SK-N-SH (cell line): ENCODE measurements at places on chromosomes 1 and 21. TPM values are rescaled to one million over a fixed set of nuclear protein-coding genes. Genes with fewer than 3 reads are reported as not detected.

Gene LIPI
- not detected in 2 replicates for polyA plus RNA-seq

Gene IQGAP3
- 14.4 and 15.6 TPM in 2 replicates for polyA plus RNA-seq

Gene WNT3A
- polyA plus RNA-seq: not detected in 2 replicates

Gene CLCA4
- polyA plus RNA-seq: not detected in 2 replicates

Gene TFF3
- not detected in 2 replicates for polyA plus RNA-seq

- H3K27me3 ChIP-seq: no peaks in the 10 kb centered on the region
- no peak overlapping the region for H3K4me3 ChIP-seq
- H3K4me1 ChIP-seq: no peaks in the 10 kb centered on the region
- DNase-seq: no peak
- H3K36me3 ChIP-seq: no peaks in the 10 kb centered on the region; the same call in 1 of the 2 replicates
Observed at GRCh38 chr1:48402599-48402998, 69.4 kb downstream of the SPATA6 start.

- H3K27me3 ChIP-seq: no peaks in the 10 kb centered on the region
- H3K27ac ChIP-seq: no peak overlapping the region
- DNase-seq: no peak
- no peak overlapping the region for H3K4me3 ChIP-seq
Observed at GRCh38 chr1:69794831-69795230, 227.1 kb downstream of the LRRC7 start.

- no peak for DNase-seq
- H3K27me3 ChIP-seq: no peaks in the 10 kb centered on the region
- H3K4me3 ChIP-seq: no peak overlapping the region
Observed at GRCh38 chr1:36232212-36233095, 8.2 kb downstream of the THRAP3 start.

DNA sequence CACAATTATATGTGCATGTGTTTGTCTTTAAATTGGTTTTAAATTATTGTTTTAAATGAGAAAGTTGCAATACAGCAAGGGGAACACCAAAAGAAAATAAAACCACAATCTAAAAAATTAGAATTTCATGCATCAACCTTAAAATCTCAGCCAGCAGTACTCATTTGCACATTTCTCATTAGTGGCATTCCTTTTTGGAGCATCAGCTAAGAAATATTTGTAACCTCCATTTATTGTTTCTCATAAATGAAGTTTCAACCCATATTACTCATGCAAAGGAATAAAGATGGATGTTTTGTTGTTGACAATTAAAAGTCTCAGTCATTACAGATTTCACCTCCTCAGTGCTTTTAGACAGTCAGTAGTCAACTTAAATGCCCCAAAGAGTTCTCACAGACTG, 160.1 kb downstream of the TBX15 start:
- no peaks in the 10 kb centered on the region for H3K27me3 ChIP-seq
- no peaks in the 10 kb centered on the region for H3K36me3 ChIP-seq
- H3K4me1 ChIP-seq: no peaks in the 10 kb centered on the region
- no peak overlapping the region for H3K27ac ChIP-seq
- DNase-seq: no peak
- no peak overlapping the region for H3K4me3 ChIP-seq

DNA sequence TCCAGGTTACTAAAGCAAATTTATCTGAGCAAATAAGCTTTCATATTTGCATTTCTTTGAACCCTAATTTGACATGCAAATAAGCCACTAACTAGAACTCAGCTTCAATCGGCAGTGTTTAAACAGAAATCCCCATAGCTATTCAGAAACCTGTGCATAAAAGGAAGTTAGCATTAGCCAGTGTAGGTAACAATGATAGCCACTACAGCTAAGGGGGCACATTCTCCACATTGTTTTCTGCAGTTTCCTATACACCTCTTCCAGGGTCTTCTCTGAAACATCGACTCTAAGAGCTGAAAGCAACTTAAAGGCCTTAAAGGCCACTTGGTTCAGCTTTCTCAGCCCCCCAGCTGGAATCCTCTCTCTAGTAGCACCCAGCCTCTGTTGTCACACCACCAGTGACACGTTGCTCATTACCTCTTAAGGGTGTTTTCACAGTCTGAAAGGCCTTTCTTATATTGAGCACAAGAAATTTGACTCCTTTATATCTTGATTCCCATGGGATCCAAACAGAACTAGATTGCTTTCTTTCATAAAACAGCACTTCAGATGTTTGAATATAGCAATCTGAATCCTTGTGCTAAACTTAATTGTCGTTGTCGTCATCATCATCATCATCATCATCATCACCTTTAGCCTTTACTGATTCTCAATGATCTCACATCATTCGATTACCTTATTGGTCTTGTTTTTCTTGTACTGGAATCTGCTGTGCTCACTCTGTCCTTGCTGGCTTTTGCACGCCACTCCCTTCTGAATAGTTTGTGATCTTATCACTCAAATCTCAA, 93.9 kb upstream of the DAB1 start:
- no peaks in the 10 kb centered on the region for H3K4me1 ChIP-seq
- no peaks in the 10 kb centered on the region for H3K36me3 ChIP-seq
- DNase-seq: no peak
- no peaks in the 10 kb centered on the region; the same call in 1 of the 2 replicates for H3K27me3 ChIP-seq
- H3K4me3 ChIP-seq: no peak overlapping the region
- H3K27ac ChIP-seq: no peak overlapping the region

DNA sequence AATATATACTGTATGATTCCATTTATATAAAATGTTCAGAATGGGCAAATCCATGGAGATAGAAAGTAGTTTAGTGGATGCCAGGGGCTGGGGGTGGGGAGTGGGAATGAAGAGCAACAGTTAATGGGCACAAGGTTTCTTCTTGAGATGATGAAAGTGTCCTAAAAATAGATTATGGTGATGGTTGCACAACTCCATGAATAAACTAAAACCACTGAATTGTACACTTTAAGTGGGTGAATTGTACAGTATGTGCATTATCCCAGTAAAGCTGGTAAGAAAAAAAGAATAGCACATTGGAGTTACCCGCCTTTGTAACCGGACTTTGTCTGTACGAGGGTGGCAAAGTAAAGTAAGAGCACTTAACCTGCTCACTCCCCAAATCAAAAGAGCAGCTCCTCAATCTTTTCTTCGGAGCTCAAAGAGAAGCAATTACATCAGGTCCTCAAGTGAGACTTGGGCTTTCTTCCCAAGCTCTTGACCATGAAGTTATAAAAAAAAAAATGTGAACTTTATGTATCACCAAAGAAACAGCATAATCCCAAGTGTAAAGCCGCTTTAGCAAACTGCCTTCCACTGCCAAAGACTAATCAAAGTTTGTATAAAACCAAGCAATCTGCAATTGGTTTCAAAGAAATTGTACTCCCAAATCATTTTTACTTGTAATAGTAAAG, 32.1 kb downstream of the ALDH9A1 start:
- no peak for DNase-seq
- peaks cover 7% of the 10 kb centered on the region for H3K4me1 ChIP-seq
- H3K4me3 ChIP-seq: no peak overlapping the region
- no peaks in the 10 kb centered on the region for H3K27me3 ChIP-seq
- no peak overlapping the region for H3K27ac ChIP-seq
- H3K36me3 ChIP-seq: peaks cover 59% of the 10 kb centered on the region

DNA sequence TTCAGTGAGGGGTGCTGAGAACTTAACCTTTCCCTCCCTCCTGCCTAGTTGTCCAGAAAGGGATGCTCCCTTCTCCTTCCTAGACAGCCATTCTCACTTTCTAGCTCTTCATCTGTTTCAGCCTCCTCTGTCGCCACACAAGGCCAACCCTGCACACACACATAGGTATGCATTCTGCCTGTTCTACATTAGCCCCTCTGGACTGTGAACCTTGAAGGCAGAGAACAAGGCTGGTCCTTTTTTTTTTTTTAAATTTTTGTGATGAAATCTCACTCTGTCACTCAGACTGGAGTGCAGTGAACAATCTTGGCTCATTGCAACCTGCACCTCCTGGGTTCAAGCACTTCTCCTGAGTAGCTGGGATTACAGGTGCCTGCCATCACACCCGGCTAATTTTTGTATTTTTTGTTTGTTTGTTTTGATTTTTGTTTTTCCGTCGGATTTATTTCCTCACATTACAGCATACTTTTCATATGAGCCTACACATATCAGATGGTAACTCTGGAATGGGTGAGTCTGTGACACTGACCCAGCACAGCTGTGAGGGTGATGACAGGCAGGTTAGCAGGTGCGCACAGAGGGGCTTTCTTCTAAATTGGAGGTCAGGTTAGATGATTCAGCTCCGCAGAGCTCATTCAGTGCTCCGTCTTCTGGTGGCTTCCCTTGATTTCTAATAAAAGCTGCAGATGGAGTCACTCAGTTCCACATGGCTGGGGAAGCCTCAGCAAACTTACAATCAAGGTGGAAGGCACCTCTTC, 4.9 kb upstream of the AKR1A1 start:
- H3K27me3 ChIP-seq: no peaks in the 10 kb centered on the region
- H3K27ac ChIP-seq: no peak overlapping the region
- DNase-seq: no peak
- no peaks in the 10 kb centered on the region for H3K36me3 ChIP-seq

- H3K4me1 ChIP-seq: no peaks in the 10 kb centered on the region
- peak; percentile 98 for DNase-seq
- H3K27me3 ChIP-seq: peaks cover 10% of the 10 kb centered on the region; the same call in 1 of the 2 replicates
Observed at GRCh38 chr1:235649368-235650163, at the start of gene GNG4. GNG4 (minus strand) TSS chr1:235649784; CDS start chr1:235583838, 65,946 bp downstream.

DNA sequence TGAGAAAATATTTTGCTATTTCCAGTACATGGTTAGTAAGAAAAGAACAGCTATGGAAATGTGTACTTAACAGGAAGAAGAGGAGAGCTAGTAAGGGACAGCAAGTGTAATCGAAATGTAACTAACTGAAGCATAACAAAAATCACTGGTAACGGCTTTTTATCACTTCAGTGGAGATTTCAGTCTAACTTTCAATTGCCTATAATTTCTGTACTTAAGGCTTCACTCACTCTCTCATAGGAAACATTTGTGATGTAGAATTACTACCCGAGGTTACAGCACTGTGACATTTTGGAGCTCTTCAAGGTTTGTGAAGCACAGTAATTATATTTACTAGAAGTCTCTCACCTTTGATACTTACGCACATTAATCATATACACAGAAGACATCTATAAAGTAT, 1119.1 kb downstream of the AMY1C start:
- H3K4me3 ChIP-seq: no peak overlapping the region
- no peaks in the 10 kb centered on the region for H3K4me1 ChIP-seq
- H3K27me3 ChIP-seq: no peaks in the 10 kb centered on the region
- H3K36me3 ChIP-seq: no peaks in the 10 kb centered on the region
- no peak overlapping the region for H3K27ac ChIP-seq

DNA sequence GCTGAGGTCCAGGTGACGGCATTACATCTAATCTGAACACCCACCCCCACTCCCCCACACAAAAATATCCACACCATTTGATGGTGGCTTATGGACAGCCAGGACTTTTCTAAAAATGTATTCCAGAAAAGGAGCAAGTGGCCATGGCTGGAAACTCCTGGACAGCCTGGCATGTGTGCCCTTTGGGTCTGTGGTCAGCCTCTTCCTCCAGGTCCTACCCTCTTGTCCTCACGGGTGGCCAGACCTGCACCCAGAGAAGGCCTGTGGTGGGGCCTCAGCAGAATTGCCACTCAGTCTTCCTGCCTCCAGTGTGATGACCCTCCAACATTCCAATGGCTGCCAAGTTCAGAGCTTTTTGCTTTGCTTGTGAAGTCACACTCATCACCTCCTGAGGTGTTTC, 600.6 kb downstream of the AJAP1 start:
- H3K36me3 ChIP-seq: no peaks in the 10 kb centered on the region
- H3K27me3 ChIP-seq: no peaks in the 10 kb centered on the region
- DNase-seq: no peak
- H3K4me3 ChIP-seq: no peak overlapping the region
- H3K4me1 ChIP-seq: no peaks in the 10 kb centered on the region

GRCh38 chr1:76179219-76179698, 104.7 kb downstream of the ST6GALNAC3 start:
- no peaks in the 10 kb centered on the region; the same call in 1 of the 2 replicates for H3K36me3 ChIP-seq
- no peak for DNase-seq
- H3K4me3 ChIP-seq: no peak overlapping the region
- H3K4me1 ChIP-seq: no peaks in the 10 kb centered on the region
- no peaks in the 10 kb centered on the region for H3K27me3 ChIP-seq

GRCh38 chr1:204705888-204706837, 20.6 kb upstream of the LRRN2 start:
- DNase-seq: no peak
- no peaks in the 10 kb centered on the region for H3K4me1 ChIP-seq
- H3K27me3 ChIP-seq: no peaks in the 10 kb centered on the region; the same call in 1 of the 2 replicates
- no peak overlapping the region for H3K27ac ChIP-seq
- no peaks in the 10 kb centered on the region for H3K36me3 ChIP-seq
